ENCODE measurements at places on chromosomes 16 and 17.

DNA sequence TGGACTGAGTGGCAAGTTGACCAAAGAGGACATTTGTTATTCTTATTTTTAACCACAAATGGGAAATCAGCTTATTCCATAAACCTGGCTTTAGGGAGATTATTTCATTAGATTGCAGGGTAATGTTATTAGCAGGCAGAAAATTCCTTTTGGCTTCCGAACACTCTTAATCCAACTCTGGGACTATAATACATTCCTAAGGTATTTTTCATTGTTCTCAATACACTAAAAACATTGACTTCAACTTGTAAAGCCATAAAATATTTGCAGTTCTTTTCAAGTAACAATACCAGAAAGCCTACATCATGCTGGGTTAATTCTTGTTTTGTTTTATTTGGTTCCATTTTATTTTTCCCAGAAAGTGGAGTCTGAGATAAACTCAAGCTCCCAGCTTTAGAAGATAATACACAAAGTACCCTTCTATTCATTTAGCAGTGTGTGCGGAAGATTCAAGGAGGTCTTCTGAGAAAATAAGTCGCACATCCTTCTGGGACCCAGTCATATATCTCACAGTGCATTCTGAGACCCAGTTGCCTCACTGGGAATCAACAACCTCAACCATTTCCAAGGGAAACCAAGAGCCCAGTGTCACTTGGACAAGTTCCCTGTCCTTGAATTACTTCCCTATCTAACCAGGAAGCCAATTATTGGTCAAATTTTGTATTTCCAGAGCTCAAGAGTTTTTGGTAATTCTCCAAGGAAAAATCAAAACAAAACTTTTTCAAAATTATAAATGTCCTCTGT lies 389.6 kb upstream of the DYNLRB2 start:
- no peaks in the 10 kb centered on the region for H3K36me3 ChIP-seq
- H3K4me1 ChIP-seq: no peaks in the 10 kb centered on the region
- DNase-seq: no peak
- H3K4me3 ChIP-seq: no peak overlapping the region
- H3K27ac ChIP-seq: no peak overlapping the region

DNA sequence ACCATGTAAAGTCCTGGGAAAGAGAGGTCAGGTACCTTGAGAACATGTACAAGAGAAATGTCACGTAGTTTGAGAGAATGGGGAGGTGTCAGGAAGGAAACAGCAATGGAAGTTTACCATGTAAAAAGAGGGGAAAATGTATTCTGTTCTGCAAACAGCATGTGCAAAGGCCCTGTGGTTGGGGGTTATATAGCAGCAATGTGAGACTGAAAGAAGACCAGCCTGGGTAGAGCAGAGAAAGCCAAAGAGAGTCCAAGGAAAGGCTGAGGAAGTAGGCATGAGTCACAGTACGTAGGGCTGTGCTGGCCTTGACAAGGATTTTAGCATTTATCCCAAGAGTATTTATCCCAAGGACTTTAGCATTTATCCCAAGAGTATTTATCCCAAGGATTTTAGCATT lies 141.3 kb upstream of the CACNG3 start:
- no peaks in the 10 kb centered on the region for H3K4me1 ChIP-seq
- no peak overlapping the region for H3K4me3 ChIP-seq
- H3K36me3 ChIP-seq: peaks cover 84% of the 10 kb centered on the region
- no peak overlapping the region for H3K27ac ChIP-seq
- no peak for DNase-seq

- H3K4me3 ChIP-seq: no peak overlapping the region
- no peaks in the 10 kb centered on the region for H3K36me3 ChIP-seq
- H3K27ac ChIP-seq: no peak overlapping the region
- H3K4me1 ChIP-seq: no peaks in the 10 kb centered on the region
- DNase-seq: no peak
Measured at GRCh38 chr16:79560318-79560717, 40.2 kb downstream of the MAF start.

GRCh38 chr16:19114359-19115147 lies 789 bp downstream of the ITPRIPL2 start:
- peak overlapping the region; percentile 79 for H3K4me3 ChIP-seq
- no peaks in the 10 kb centered on the region for H3K36me3 ChIP-seq
- no peak overlapping the region for H3K27ac ChIP-seq
- peaks cover 9% of the 10 kb centered on the region for H3K27me3 ChIP-seq
- peaks cover 42% of the 10 kb centered on the region for H3K4me1 ChIP-seq
- DNase-seq: peak; percentile 38

DNA sequence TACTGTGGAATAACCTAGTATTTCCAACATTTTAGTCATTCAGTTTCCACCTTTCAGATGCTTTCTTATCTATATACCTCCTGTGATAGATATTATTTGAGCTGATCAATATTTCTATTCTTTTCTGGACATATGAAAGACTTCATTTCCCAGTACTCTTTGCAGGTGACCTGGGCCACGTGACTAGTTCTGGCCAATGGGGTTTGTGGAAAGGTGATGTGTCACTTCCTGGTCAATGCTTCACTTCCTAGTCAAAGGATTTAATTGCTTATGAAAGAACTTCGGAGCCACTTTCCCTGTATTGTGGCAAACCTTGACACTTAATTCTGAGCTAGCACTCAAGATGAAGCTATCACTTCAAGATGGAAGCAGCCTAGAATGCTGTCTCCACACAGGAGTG lies 248.9 kb upstream of the FOXF1 start:
- DNase-seq: no peak
- peaks cover 22% of the 10 kb centered on the region for H3K27me3 ChIP-seq
- no peak overlapping the region for H3K27ac ChIP-seq
- H3K4me3 ChIP-seq: no peak overlapping the region

DNA sequence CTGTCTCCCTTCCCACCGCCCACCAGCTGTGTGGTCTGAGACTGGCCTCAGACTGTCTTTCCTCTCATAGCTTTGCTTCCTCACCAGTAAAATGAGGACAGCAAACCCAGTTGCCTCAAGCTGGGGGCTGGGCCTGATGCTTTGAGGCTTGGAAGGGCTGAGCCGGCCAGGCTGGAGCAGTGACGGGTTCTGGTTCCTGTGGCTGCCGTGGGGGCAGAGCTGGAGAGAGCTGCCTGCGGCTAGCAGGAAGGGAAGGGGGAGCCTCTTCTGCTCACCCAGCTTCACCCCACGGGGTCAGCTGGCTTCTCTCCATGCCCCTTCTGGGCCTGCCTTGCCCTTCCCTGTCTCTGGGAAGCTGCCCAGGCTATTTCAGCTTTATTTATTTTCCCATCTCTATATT lies 23.7 kb downstream of the LASP1 start:
- H3K27ac ChIP-seq: peak overlapping the region; percentile 16
- no peak overlapping the region for H3K4me3 ChIP-seq
- no peaks in the 10 kb centered on the region for H3K27me3 ChIP-seq

DNA sequence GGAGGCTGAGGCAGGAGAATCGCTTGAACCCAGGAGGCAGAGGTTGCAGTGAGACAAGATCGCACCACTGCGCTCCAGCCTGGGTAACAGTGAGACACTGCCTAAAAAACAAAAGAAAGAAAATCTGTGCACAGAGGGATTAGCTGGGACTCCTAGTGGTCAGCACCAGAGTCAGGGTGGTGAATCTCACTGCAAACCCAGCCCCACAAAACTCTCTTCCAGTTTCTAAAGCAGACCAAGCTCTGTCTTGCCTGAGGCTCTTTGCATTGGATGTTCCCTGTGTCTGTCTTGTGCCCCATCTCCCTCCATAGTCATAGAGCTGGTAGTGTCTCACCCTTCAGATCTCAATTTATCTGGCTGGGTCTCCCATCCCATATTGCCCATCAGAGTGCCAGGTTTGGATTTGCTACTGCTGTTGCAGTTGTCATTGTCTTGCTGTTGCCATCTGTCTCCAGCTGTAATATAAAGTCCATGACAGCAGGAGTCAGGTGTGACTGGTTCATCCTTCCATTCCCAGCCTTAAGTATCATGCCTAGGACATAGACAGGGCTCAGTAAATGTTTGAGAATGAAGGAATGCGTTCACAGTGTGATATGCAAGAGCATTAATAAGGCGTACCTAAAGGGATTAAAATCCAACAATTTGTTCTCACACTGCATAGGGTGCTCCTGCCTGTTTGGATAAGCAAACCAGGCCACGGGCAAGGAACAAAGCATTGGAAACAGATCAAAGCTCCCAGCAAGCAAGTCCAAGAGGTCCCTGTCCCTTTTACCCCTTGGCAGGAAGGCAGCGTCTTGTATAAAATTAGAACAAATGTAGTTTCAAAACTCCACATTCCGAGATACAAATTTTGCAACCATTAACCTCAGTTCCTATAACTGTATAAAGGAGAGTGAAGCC lies 614.6 kb upstream of the CDH5 start:
- no peaks in the 10 kb centered on the region for H3K36me3 ChIP-seq
- no peaks in the 10 kb centered on the region for H3K4me1 ChIP-seq
- DNase-seq: no peak
- no peaks in the 10 kb centered on the region for H3K27me3 ChIP-seq

GRCh38 chr17:4208238-4208637 lies 55.5 kb downstream of the ANKFY1 start:
- H3K27ac ChIP-seq: no peak overlapping the region
- no peak for DNase-seq
- H3K36me3 ChIP-seq: peaks cover 69% of the 10 kb centered on the region
- H3K4me1 ChIP-seq: peaks cover 5% of the 10 kb centered on the region

DNA sequence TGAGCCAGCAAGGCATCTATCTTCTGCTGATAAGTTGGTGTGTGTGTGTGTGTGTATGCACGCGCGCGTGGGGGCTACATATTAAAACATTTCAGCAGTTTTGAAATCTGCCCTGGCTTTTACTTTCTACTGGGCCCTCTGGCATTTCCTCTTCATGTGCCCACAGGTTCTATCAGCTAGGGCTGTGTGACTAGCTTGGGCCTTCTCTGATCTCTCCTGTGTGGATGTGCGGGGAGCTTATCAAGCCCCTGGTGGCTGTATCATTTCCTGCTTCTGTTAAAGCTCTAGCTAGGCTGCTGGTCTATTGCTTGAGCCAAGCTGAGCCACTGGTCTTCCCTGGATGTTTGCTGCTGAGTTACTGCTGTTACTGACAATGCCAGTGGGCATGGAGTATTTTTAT lies 132.5 kb downstream of the AATF start:
- no peaks in the 10 kb centered on the region for H3K27me3 ChIP-seq
- no peak overlapping the region for H3K4me3 ChIP-seq
- H3K27ac ChIP-seq: no peak overlapping the region
- no peak for DNase-seq
- no peaks in the 10 kb centered on the region for H3K4me1 ChIP-seq

DNA sequence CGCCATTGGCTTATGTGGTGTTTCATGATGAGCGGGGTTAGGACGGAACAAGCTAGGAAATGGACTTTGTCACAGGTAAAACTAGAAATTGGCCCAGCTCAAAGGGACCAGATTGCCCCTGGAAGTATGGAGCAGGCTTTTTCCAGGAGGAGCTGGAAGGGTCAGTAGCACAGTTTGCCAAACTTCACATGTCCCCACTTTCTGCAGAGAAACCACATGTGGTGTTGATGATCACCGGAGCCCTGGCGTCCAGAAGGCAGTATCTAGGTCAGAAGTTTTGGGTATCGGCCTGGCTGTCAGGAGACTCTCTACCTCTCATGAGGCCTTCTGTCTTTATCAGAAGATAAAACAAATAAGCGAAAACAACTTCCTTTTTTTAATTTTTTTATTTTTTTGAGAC lies 248.5 kb downstream of the SOX9 start:
- H3K36me3 ChIP-seq: no peaks in the 10 kb centered on the region
- no peaks in the 10 kb centered on the region for H3K4me1 ChIP-seq

- peaks cover 4% of the 10 kb centered on the region for H3K27me3 ChIP-seq
- no peaks in the 10 kb centered on the region for H3K36me3 ChIP-seq
- no peak overlapping the region for H3K27ac ChIP-seq
- no peak for DNase-seq
- H3K4me1 ChIP-seq: no peaks in the 10 kb centered on the region
Measured at GRCh38 chr17:61482467-61482866, 30.2 kb downstream of the TBX4 start.

GRCh38 chr17:5700745-5701144 lies 116.4 kb upstream of the NLRP1 start:
- no peak overlapping the region for H3K4me3 ChIP-seq
- H3K27me3 ChIP-seq: peaks cover 27% of the 10 kb centered on the region
- no peaks in the 10 kb centered on the region for H3K36me3 ChIP-seq
- H3K4me1 ChIP-seq: no peaks in the 10 kb centered on the region
- no peak overlapping the region for H3K27ac ChIP-seq

DNA sequence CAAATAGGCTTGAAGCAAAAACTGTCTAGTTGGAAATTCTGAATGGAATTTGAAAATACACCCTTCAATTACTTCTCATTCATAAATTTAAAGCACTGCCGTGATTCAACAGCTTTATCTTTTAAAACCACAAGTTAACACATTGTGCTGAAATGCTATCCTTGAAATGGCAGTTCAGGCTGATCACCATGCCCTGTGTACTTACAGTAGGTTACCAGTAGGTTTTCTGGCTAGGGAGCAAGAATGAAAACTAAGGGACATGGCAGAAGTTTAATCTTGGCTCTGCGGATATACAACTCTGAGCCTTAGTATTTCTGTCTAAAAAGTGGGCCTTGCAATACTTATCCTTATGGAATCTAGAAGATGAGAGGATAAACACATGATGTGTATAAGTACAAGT lies 28.0 kb downstream of the NXPH3 start:
- H3K27me3 ChIP-seq: no peaks in the 10 kb centered on the region
- H3K27ac ChIP-seq: no peak overlapping the region
- H3K36me3 ChIP-seq: peaks cover 84% of the 10 kb centered on the region
- H3K4me1 ChIP-seq: no peaks in the 10 kb centered on the region

- no peaks in the 10 kb centered on the region for H3K36me3 ChIP-seq
- peaks cover 18% of the 10 kb centered on the region for H3K27me3 ChIP-seq
- DNase-seq: no peak
- no peak overlapping the region for H3K4me3 ChIP-seq
Measured at GRCh38 chr16:49834531-49835151, 21.3 kb downstream of the ZNF423 start.

GRCh38 chr17:80101011-80101945 lies at the start of gene GAA:
Gene GAA, plus strand, starts transcription at chr17:80101581. Its CDS starts 3,006 bp downstream, at chr17:80104587.
- H3K36me3 ChIP-seq: peaks cover 5% of the 10 kb centered on the region
- H3K27me3 ChIP-seq: peaks cover 3% of the 10 kb centered on the region
- peak within 1 kb of the TSS; percentile 83 for H3K27ac ChIP-seq
- H3K4me3 ChIP-seq: peak within 1 kb of the TSS; percentile 86
- DNase-seq: peak; percentile 96

DNA sequence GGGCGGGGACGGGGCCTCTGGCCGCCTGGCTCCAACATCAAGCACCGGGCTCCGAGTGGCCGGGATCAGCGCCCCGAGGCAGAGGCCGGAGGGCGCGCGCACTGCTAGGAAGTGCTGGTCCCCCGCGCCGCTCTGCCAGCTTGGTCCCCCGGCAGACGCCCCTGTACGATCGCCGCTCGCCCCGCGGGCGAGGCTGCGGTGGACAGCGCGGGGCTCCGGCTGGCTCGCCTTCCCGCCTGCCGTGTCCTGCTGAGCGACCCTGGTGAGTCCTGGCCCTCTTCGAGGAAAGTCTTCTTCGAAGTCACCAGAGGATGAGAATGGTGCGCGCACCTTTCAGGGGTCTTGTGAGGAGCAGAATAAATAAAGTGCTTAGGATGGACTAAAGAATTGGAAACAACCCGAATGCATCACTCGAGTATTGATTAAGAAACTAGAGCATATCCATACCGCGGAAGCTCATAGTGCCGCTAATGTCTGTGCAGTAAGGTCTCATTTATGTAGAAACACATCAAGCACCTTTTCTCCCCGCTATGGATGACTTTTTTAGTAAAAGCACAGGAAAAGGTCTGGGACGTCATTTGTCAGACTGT lies 392 bp downstream of the ZNF213 start:
- H3K4me3 ChIP-seq: peak overlapping the region; percentile 97
- H3K27ac ChIP-seq: peak overlapping the region; percentile 74
- no peaks in the 10 kb centered on the region for H3K27me3 ChIP-seq
- no peak for DNase-seq
- H3K36me3 ChIP-seq: peaks cover 35% of the 10 kb centered on the region

- no peak overlapping the region for H3K4me3 ChIP-seq
- no peak for DNase-seq
- no peak overlapping the region for H3K27ac ChIP-seq
- no peaks in the 10 kb centered on the region for H3K27me3 ChIP-seq
- H3K4me1 ChIP-seq: peaks cover 13% of the 10 kb centered on the region
Measured at GRCh38 chr17:64418506-64419339, 28.1 kb upstream of the PECAM1 start.

All from activated B cell treated with CpG ODN at 0.5 μM for 24 hours (primary cell).